Foreskin keratinocyte (primary cell): ENCODE measurements at places on chromosomes 3 and 15. TPM values are rescaled to one million over a fixed set of nuclear protein-coding genes. Genes with fewer than 3 reads are reported as not detected.

Gene SPINK8
- not detected in 2 replicates for total RNA-seq

Gene NEK10
- 0.18 and 0.48 TPM in 2 replicates for total RNA-seq

Gene CSTA
- 336 and 383 TPM in 2 replicates for total RNA-seq

Gene DAZL
- total RNA-seq: not detected in 2 replicates

Gene RASL12
- total RNA-seq: not detected in 2 replicates

Gene CLRN1
- not detected in 2 replicates for total RNA-seq
